Adipocyte (in vitro differentiated cells): ENCODE measurements at places on chromosomes 12 and 14.

GRCh38 chr12:123113026-123113425, 37.9 kb downstream of the PITPNM2 start:
- no peak for DNase-seq

DNA sequence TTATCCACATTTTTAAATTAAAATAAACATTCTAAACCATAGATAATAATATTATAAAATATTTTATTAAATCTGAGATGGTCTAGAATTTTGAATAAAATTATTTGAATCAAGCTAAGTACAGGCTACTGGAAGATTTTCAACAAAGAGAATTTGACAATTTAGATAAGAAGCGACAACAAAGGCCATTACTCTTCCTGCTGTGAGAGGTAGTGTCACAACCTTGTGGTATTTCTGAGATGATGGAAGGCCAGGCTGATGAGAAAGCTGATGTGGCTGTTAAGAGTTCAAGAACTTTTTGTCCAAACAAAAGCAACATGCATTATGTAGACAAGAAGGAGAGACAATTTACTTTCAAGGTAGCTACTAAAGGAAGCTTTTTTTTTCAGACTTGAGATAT, 43.7 kb upstream of the CNTN1 start:
- DNase-seq = no peak

DNA sequence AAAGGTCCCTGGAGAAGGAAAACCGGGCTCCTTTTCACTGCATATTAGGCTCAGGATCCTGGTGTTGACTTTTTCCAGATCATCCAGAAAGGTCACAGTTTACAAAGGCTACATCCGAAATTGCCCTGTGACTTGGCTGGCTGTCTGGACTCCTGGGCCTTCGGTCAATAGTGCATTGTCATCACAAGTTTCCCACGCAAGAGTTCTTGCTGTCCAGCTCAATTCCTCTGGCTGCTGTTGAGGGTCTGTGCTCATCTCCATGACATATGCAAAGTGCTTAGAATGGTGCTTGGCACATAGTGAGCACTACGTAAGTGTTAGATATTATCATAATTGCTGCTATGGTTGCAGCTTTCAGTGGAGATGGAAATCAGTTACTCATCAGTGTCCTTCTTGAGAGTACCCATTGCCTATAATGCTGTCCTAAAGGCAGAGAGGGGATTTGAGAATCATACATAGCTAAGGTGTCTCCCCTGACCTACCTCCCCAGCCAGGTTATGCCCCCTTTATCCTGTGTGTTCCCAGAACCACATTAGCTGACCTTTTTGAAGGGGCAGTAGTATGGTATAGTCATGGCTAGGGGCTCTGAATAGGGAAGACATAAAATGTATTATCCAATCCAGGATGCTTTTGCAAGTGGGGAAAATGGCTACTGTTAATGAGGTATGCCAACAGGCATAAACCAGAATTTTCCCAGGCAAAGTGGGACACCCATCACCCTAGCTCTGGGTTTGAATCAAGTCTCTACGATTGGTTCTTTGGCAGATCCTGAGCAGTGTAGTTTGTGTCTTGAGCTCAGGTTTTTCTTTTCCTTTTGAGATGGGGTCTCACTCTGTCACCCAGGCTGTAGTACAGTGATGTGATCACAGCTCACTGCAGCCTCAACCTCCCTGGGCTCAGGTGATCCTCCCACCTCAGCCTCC, 132.0 kb upstream of the CCND2 start:
- DNase-seq = no peak

- DNase-seq = peak; percentile 44
Observed at GRCh38 chr12:26434299-26435068, 239.1 kb downstream of the SSPN start.

DNA sequence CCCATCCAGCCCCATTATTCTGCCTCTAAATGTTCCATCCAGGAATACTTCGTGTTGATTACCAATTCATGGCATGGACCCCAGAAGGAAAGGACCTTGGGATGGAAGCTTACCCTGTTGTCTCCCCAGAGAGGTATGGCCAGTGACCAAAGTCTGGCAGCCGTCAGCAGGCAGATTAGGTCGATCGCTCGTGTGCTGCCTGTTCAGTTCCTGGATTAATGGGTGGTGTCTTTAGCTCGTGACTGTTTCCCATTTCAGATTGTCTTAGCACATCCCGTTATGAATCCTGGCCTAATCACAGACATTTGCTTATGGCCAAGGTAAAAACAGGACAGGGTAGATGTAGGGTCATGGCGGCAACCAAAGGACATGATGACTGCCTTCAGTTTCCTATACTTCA, 122.9 kb upstream of the NTF3 start:
- no peak for DNase-seq

DNA sequence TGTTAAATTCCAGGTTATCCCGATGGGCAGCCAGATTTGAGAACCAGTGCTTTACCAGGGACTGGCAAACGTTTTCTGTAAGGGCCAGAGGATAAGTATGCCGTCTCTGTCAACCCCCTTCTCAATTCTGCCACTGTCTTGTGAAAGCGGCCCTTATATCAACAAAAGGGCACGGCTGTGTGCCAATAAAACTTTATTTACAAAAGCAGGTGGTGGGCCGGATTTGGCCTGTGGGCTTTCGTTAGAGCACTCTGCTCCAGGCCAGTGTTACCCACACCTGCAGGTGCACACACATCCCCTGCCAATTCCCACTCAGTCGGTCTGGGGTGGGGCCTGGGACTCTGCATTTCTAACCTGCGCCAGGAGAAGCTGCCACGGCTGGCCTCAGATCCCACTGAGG, 111.2 kb downstream of the RFLNA start:
- DNase-seq = no peak

- no peak for DNase-seq
Observed at GRCh38 chr12:95470300-95470699, 3.7 kb upstream of the METAP2 start.

DNA sequence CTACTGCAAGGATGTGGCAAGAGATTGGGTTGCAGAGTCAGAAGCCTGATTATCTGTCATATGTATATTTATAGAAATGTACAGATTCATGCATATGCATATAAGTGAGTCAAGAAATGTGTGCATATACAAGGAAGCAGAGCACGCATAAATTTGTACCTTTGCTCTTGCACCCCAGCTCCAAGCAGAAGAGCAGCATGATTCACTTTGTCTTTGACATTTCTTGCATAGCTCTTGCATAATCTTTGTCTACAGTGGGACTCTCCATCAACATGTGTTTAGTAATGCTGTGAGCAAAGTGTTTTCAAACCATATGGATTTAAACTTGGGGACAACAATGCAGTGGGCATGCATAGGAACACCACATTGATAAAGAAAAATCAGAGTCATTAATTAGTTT, 330.7 kb upstream of the DCN start:
- peak; percentile 38 for DNase-seq

- no peak for DNase-seq
Observed at GRCh38 chr12:24854908-24855307, 94.0 kb downstream of the BCAT1 start.

GRCh38 chr12:20528208-20528607, 159.9 kb downstream of the PDE3A start:
- no peak for DNase-seq

- DNase-seq = no peak
Observed at GRCh38 chr12:50569321-50569720, 64.5 kb downstream of the DIP2B start.

GRCh38 chr12:6620137-6620884, 13.1 kb upstream of the CHD4 start:
- no peak for DNase-seq

DNA sequence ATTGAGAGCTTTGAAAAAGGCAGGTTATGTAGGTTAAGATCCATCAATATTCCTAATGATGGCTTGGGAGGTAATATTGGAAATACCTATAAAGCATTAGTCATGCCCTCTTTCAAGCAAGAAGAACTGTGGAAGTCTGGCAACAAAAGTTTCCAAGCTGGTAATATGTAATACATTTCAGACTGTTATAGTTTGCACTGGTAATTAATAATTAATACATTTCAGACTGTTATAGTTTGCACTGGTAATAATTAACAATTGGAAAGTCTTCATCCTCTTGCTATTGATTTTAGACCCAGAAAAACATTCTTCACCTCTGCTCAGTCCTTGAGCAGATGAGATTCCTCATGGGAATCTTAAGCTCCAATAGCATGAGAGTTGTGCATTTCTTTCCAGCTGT, 29.0 kb upstream of the WDR89 start:
- DNase-seq = no peak

- no peak for DNase-seq
Observed at GRCh38 chr14:98433436-98433835, 838.6 kb downstream of the BCL11B start.
